Activated CD8-positive, alpha-beta memory T cell treated with anti-CD3 and anti-CD28 coated beads, Interleukin-2, amount 10 ng/mL, durations not matched to agents 7 days and 5 days (primary cell): ENCODE measurements at places on chromosomes 12 and 14. TPM values are rescaled to one million over a fixed set of nuclear protein-coding genes. Genes with fewer than 3 reads are reported as not detected.

Gene C12orf56
- total RNA-seq = not detected

Gene GUCY2C
- not detected for total RNA-seq

Gene LGR5
- not detected for total RNA-seq

Gene NGDN
- 53.0 TPM for total RNA-seq
